ENCODE measurements at places on chromosomes 4 and X.

- DNase-seq = peak; percentile 61
Measured at GRCh38 chrX:132480581-132481203, 8.1 kb downstream of the MBNL3 start.

- peak; percentile 26 for DNase-seq
Measured at GRCh38 chr4:158906073-158906472, 137.2 kb downstream of the FNIP2 start.

DNA sequence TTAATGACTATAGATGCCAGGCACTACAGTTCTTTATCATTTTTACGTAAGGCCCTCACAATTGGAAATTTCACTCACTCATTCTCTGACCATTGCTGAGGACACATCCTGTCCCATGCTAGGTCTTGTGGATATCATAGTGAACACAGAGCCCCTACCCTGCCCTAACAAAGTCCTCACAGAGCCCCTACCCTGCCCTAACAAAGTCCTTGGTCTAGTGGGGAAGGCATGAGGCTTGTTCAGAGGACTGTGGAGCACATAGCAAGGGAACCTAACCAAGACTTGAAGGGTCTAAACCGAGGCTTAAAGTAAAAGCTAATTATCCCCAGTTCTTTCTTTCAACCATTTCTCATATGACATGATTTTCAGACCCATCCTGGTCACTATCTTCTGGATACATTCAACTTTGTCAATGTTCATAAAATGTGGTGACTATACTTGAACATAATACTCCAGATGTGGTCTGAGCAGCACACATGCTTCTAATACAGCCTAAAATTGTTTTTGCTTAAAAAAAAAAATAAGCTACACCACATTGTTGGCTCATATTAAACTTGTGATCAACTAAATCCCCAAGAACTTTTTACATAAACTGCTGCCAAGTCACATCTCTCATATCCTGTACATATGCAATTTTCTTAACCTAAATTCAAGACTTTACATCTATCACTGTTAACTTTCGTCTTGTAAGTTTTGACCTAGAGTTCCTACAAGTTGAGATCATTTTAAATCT, 77.0 kb downstream of the GPC3 start:
- DNase-seq = no peak

- DNase-seq = no peak
Measured at GRCh38 chr4:146959692-146960091, 14.0 kb upstream of the TTC29 start.

GRCh38 chrX:28584025-28584424, 3.2 kb upstream of the IL1RAPL1 start:
- DNase-seq = no peak

DNA sequence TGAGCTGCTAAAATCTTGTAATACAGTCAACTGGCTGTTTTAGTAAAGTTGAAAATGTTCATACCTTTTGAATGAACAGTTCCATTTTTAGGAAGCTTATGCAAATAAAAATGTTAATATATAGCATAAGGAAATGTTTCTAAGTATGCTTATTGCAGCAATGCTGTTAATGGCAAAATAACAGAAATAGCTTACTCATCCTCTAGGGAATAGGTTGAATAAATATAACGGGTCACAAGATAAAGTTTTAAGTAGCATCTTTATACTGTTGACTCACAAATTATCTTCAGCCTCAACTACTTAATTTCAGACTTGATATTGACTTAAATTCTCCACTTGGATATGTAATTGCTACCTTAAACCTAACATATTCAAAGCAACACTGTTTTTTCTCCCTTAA, 27.7 kb downstream of the HERC3 start:
- DNase-seq = no peak

DNA sequence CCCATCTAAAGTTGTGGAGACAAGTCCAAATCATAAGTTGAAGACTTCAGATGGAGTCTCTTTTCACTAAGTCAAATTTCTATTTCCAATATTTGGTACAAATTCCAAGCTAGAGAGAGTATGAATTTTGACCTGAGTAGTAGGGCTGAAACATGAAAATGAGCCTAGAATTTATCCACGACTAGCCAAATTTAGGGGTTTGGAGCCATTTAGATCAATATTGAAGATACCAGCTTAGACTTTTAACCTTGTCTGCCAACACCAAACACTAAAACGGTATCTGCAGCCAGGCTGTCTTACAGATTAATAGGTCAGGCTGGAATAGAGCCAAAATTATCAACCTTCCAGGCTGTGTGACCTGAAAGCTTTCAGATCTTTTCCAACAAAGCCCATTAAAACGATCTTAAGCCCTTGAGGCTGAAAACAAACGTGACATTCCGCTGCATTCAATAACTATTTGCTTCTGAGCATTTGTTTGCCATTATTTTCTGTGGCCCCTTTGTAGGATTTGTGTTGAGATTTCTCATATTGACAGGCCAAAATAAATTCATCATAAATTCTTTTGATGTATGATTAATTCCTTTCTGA, 268.7 kb upstream of the DKK2 start:
- DNase-seq = no peak

DNA sequence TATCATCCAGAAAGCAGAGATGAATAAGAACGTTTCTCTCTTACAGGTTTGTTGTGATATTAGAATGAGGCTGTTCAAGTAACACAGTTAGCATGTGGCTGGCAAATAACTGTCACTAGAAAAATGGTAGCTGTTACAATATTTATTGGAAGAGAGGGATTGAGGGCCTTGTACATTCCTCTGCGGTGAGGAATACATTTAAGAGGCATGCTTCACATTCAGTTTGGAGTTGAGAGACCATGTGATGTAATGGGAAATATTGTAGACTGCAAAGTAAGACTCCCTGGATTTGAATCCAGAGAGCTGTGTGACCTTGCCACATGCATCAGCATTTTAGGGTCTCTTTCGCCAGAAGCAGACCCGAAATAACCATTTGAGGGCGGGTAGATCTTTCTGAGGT, 104.8 kb upstream of the KIT start:
- no peak for DNase-seq

GRCh38 chr4:127604949-127605709, 27.6 kb upstream of the INTU start:
- DNase-seq = no peak

DNA sequence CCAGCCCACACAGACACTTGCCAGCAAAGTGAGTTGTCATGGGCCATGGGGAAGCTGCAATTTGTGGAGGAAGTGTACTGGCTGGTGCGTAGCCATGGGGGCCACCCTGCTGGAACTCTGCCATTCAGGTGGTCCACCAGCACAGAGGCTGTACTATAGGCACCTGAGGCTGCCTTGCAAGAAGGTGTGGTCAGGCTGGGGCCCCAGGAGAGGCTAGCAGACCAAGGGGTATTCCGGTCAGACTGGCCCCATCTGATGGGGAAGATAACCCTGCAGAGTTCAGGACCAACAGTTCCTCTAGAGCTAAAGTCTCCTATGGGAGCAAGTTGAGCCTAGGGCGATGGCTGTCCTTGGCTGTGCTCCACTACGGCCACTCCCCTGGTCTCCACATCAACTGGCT, 136.1 kb downstream of the DCAF12L2 start:
- no peak for DNase-seq

DNA sequence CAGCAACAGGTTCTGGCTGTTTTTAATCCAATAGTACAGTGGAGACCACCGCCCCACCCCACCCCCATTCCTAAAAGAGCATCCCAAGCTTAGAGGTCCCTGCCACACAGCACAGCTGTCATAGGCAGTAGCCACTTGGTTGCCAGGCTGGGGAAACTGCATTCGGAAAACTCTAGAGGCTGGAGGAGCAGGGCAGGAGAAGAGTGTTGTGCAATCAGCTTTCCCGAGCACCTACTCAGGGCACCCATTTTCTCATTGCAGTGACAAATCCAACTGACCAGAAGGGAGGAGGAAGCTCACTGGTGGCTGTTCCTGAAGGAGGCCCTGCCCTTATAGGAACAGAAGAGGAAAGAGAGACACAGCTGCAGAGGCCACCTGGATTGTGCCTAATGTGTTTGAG, 1.1 kb downstream of the CXCL1 start:
- DNase-seq = no peak

DNA sequence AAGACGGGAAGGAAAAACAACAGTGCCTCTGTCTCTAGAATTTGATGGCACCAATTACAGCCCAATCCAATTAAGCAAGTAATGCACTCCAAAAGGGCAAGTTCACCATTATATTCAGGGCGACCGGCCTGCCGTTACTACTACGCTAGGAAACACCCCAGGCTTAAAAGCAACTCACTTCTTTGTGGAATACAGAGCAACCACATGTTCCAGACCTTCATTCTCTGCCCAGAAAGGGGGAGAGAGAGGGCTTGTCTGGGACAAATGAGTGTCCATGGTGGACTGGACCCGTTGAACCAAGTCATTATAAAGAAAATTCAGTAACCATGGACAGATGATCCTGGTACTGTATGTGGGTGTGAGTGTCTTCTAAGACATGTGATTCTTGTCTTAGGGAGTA, 1.6 kb downstream of the KDR start:
- DNase-seq = no peak

DNA sequence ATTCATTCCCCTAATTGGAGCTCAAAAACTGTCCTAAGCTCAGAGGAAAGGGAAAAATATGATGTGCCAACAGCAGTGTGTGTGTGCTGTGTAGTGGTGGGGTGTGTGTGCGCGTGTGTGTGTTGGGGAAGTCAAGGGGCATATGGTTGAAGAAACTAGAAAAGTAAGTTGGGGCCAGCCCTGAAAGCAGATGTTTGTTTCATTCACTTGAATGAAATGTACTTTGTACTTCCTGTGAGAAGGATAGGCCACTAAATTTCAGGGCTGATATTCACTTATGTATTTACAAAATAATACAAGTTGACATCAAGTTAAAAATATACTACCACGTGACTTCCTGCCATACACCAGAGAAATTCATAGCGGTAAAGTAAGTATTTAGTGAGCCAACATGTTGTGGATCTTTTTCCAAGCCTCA, 151.3 kb upstream of the JADE1 start:
- no peak for DNase-seq

GRCh38 chr4:176443117-176443516, 123.4 kb downstream of the SPCS3 start:
- DNase-seq = no peak

- no peak for DNase-seq
Measured at GRCh38 chr4:165866019-165866650, 6.9 kb upstream of the TLL1 start.

- DNase-seq = no peak
Measured at GRCh38 chr4:144449611-144450010, 196.3 kb upstream of the HHIP start.

- DNase-seq = no peak
Measured at GRCh38 chr4:1199556-1200331, 27.4 kb upstream of the SPON2 start.

DNA sequence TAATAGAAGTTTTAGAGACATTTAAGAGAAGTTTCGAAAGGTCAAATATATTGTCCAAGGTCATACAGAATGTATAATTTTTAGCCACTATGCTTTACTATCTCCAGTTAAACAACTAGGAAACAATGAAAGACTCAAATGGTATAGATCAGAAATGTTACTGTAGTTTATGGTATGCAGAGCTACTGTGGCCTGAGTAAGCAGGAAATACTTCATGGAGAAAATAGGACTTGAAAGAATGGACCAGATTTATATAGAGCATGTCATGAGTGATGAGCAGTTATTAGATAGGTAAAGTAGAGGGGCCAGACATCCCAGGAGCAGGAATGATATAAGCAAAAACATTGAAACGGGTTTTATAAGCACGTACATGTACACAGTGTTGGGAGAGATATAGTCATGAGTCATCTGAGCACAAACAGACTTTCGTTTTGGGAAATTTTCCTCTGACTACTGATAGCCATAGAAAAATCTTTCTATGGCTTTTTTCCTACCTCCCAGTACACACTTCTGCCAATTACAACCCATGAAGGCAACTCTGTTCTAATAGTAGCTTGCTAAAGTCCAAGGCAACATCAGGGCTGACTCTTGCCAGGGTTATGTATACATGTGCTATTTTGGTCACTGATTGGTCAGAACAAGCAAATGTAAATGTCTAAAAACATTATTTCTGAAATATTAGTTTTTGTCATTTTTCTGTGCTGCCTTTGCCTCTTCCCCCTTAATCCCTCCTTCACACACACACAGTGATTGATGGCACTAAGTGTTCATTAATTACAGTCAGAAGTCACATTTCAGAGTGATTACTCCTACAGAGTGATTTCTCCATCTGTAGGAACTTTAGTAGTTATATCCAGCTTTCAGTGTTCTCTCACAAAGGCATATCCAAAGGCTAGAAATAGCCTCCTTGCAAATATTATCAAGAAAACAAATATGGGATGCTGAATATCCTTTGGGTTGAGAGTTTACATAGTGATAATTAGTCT, 198.7 kb downstream of the ENOX2 start:
- DNase-seq = no peak

- no peak for DNase-seq
Measured at GRCh38 chr4:86755388-86755787, 93.8 kb downstream of the SLC10A6 start.

DNA sequence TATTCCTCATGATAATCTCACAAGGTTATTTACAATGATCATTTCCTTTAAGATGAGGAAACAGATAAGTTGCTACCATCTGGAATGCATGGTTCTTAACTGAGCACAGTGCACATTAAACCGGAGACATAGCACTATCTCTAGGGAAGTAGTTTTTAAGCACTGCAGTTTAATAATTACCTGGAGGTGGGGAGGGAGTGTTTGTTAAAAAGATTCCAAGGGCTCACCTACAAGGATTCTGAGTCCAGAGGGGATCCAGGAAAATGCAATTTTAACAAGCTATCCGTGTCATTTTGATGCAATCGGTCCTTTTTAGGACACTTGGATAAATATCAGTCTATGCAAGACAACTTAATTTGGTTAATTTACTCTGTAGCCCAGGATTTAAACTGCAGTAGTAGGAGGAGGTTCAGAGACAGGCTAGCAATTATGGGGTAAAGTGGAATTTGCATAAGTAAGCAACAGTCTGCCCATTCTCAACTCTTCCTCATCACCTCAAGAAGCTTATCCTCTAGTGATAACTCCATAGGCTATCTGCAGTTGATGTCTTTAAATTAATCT, 2.8 kb upstream of the PDLIM5 start:
- DNase-seq = no peak

- no peak for DNase-seq
Measured at GRCh38 chr4:75513526-75514130, 575 bp downstream of the RCHY1 start.

- no peak for DNase-seq
Measured at GRCh38 chr4:7472442-7473013, 37.8 kb upstream of the PSAPL1 start.

GRCh38 chr4:97411356-97411755, 731.9 kb downstream of the STPG2 start:
- no peak for DNase-seq

- no peak for DNase-seq
Measured at GRCh38 chr4:26343038-26343398, 22.2 kb downstream of the RBPJ start.

All from activated CD4-positive, alpha-beta T cell treated with anti-CD3 and anti-CD28 coated beads, Interleukin-2, Interleukin-4, amounts not matched to agents 100 ng/mL and 50 ng/mL, durations not matched to agents 16 hours and 8 hours (primary cell).